ENCODE measurements at places on chromosomes 16 and 17.
A peak's percentile ranks its signal among the peaks of the same experiment; 100 is the strongest.

- DNase-seq = no peak
Observed at GRCh38 chr16:69435977-69436820, 11.8 kb downstream of the CYB5B start.

DNA sequence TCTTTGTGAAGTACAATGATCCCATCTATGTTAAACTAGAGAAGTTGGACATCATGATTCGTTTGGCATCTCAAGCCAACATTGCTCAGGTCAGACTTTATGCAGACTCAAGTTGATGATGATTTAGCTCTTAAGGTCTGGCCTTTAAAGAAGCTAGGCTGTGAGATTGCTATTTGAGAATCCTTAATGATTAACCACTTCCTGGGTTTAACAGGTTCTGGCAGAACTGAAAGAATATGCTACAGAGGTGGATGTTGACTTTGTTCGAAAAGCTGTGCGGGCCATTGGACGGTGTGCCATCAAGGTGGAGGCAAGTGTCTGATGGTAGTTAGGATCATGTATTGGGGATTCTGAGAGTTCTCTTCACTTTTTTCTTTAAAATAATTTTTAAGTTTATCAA, 40.3 kb downstream of the AP2B1 start:
- DNase-seq = no peak

DNA sequence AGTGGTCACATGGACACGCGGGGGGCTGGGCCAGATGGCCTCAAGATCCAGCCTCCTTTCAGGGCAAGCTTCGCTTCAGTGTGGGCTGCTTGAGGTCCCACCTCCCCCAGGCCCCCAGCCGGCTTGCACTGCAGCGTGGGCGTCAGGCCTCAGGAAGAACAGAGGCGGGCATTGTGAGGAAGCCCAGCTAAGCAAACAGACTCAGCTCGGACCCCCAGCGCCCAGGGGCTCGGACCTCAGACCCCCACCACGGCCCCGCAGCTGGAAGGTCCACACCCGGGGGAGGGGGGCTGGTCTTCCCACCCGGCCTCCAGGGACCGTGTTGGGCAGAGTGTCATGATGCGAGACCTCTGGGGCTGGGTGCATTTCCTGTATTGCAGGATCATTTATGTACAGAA, 24.7 kb upstream of the ZNF469 start:
- DNase-seq = no peak

- DNase-seq = no peak
Observed at GRCh38 chr17:32289471-32290070, 23.9 kb downstream of the RHBDL3 start.

- DNase-seq = no peak
Observed at GRCh38 chr17:5826384-5826783, 242.1 kb upstream of the NLRP1 start.

GRCh38 chr16:3727806-3728381, 10.6 kb upstream of the TRAP1 start:
- DNase-seq = no peak

- no peak for DNase-seq
Observed at GRCh38 chr16:14497245-14498082, 132.6 kb downstream of the PARN start.

DNA sequence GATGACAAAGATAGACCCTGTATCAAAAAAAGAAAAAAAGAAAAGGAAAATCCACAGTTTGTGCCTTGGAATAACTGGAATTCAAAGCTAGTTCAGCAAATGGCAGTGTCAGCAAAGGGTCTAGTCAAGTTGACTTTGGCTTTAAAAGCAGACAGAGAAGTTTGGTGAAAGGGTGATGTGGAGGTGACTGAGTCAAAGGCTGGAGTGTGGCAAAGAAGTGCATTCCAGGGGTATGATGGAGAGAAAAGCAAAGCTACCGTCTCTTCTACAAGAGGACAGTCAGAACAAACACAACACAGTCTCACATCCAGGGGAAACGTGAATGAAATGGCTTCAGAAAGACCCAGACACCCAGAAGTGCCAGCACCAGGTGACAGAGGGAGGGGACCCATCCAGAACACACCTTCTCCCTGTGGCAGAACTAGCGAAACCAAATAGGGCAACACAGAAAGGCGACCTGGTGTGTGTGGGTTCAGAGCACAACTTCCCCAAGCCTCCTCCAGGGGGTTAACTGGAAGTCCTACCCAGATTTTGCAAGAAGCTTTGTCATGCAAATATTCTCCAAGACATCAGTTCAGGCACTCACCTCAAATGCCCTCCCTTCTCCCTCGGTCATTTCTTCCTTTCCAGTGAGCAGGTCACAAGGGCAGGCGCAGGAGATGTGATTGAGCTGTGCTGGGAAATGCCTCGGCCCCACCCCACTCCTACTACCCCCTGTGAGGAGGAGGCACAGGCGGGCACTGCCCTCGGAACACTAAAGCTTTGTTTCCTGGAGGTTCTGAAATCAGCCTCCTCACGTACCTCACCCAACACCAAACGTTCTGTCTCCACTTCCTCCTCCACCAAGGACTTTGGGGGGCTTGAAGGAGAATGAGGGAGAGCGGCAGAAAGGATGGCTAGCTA, 481.9 kb downstream of the SOX9 start:
- peak; percentile 75 for DNase-seq

DNA sequence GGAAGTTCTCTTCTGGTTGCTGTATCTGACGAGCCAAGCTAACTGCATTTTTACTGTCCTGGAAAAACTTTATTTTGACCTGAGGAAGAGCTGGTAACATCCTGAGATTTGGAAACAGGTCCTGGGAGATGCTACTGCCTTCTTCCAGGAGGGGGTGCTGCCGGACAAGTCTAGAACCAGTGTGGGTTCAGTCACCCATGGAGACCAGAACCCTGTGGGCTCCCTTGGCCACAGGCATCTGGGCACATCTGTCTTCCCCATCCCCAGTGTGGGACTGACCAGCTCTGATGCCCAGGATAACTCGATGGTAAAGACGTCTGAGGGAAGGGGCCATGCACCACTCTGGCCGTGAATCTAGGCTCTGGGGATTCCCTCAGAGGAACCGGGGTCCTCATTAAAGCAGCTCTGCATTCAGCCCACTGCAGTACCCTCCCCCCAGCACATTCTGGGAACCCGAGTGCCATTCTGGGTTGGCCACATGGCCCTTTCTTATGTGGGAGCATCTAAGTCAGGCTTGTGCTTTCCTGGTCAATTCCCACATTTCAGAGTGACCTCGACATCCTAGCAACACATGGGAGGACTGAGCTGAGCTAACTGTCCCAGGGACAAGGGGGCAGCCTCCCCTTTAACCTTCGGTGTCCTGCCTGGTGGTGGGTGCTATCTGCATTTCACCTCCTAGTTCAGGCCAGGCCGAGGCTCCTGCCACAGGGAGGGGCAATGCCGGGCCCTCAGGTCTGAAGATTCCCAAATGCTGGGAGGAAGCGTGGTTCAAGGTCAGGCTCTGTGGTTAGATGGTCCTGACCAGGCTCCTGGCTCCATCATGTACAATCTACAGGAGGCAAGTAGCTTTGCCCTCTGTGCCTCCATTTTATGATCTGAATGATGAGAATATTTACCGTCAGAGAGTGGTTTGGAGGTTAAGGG, 6.4 kb downstream of the C16orf86 start:
- DNase-seq = peak; percentile 92

DNA sequence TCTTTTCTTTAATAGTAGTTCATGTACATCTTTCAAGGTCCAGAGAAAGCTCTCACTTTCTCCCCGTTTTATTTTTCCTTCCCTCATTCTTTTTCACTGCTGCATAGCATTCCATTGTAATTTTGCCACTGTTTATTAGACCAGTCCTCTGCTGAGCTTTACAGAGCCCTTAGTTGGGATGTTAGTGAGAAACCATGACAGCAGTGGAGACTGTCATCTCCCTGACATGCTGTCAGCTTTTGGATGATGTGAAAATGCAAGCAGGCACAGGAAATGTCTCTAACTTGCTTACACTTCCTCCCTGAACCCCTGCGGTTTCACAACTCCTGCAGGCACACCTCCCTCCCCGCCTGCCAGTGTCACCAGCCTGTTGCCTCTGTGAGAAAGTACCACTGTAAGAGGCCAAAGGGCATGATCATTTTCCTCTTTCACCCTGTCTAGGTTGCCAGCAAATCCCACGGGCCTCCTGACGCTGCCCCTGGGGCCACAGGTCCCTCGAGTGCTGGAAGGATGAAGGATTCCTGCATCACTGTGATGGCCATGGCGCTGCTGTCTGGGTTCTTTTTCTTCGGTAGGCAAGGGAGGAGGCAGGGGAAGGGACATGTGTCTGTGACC, at the start of gene ITGAL:
Gene ITGAL, plus strand, starts transcription at position 415 of the 615 bp plus-strand sequence. Its CDS starts 96 bp downstream, at position 511.
- no peak for DNase-seq

DNA sequence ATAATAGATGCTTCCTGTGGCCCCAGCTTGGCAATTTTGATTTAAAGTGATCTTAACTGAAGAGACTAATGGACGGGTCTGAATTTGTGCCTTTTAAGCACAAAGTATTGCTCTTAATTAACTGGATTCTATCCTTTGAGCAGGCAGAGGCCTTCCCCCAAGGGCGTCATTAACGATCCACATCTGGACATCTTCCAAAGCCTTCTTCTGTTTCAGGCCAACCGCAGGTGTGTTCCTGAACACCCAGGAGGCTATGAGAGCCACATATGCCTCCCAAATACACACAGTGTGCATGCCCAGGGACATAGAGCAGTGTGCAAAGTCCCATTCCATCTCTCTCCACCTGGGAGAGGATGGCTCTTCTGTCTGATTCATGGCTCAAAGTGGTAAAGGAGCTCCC, 42.3 kb downstream of the MAPT start:
- DNase-seq = no peak

DNA sequence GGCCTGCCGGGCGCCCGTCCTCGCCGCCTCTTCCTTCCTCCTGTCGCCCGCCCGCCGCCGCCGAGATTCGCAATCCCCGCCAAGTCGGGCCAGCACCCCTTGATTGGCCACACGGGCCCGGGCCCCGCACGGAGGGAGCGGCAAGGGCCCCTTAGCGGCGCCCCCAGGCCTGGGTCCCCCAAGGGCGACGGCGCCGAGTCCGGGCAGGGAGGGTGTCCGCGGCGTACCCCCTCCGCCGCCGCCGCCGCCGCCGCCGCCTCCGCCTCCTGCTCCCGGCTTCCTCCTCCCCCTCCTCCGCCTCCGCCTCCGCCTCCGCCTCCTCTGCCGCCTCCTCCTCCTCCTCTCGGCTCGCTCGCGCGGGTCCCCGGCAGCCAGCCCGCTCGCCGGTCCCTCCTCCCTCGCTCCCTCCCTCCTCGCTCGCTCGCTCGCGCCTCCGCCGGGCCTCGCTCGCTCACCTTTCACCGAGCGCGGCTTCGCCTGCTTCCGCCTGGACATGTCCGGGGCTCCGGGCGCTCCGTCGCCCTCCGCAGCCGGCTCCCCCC, 561 bp downstream of the ZNF423 start:
- DNase-seq = peak; percentile 74

DNA sequence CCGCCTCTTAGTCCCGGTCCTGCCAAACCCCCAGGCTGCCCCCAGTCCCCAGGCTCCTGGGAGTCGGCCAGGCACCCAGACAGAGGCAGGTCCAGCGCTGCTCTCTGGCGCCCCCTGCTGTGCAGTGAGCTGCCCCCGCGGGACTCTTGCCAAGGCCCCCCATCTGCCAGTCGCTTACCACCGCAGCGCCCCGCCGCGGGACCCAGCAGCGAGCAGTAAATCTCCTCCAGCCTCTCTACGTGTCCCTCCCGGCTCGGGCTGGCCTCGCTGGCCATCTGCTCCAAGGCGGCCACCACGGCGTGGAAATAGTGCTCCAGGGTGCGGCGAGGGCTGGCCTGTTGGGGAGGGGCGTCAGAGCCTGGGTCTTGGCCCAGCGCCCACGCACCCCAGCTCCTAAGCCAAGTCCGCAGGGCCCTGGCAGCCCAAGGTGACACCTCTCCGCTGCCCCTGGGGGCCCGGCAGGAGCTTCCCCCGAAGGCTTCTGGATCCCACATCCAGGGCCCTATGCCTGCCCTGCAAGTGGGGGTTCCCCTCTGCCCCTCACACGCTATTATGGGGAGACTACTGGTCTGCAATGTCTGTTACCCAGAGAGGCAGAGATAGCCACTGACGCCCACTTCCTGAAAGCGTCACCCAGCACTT, 33.7 kb upstream of the MFSD6L start:
- DNase-seq = peak; percentile 39

GRCh38 chr17:31787857-31788570, 71.0 kb downstream of the COPRS start:
- DNase-seq = peak; percentile 94

DNA sequence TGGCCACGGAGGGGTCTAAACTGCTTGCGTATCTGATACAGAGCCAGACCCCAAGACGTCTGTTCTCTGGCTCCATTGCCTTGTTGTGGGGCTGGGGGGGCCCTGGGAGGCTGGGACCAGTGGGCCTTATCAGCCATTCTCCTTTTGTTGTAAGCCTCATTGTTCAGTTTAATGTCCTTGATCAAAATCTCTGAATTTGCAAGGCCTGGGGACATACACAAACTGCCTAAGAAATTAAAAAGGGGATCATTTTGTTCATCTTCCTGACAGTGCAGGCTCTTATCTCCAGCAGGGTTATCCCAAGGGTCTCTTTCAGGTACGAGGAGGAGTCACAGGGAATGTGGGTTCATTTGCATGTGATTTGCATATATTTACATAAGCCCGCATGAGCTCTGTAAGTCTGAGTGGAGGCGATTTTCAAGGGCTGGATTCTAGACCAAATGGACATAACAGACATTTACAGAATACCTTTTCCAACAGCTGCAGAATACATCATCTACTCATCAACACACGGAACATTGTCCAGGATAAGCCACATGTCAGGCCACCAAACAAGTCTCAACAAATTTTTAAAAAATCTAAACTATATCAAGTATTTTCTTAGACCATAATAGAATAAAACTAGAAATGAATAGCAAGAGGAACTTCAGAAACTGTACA, 269.8 kb downstream of the RBFOX1 start:
- no peak for DNase-seq

GRCh38 chr16:27945233-27945973, 118.1 kb downstream of the GSG1L start:
- DNase-seq = no peak

DNA sequence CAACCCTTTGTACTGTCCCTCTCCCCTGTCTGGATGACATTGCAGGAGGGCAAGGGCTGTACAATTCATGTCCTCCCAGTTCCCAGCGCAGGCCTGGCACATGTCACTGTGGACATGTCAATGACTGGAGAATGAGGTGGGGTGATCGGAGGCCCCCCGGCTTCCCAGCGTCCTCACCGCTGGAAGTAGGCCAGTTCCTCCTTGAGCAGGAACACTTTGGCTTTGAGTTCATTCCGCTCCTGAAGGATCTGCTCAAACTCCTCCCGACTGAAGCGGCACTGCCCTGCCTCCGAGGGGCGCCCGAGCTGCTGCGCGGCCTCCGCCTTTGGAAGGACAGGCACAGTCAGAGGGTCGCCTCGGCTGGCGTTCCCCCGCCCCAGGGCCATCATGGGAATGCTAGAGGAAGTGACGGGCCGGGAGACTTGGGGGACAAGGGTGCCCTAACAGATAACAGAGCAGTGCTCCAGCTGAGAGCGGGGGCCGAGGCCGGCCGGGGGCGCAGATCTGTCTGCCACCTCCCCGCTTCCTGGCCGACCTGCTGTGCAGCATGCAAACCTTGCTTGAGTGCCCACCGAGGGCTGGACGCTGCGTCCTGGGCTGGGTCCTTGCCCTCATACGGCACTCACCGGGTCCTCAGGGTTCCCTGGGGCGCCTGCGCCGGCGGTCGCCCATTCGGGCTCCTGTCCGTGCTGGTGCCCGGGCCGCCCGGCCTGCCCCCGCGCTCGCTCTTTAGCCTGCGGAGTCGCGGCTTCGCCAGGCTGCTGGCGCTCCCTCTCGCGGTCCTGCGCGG, 1.3 kb downstream of the RILP start:
- DNase-seq = peak; percentile 31

GRCh38 chr17:57502811-57503241, 242.3 kb downstream of the CCDC182 start:
- no peak for DNase-seq

Measured in AG20443 (cell line).